ENCODE measurements at places on chromosomes 1 and 21.

DNA sequence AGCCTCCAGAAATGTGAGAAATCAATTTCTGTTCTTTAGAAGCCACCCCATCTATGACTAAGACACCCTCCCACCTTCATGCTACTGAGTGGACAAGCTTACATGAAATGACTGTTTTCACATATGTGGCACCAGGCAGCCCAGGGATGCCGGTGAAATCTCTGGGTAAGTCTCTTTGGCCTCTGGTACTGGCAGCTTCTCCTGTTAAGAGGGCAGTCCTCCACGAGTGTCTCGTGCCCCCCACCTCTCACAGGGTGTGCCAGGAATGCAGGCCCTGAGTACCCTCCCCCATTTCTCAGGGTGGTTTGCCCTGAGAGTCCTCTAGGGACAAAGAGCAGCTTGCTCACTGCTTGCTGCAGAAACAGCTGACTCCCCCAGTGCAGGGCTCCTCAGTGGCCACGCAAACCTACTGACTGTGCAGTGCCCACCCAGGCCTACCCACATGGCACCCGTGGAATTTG lies 3.2 kb upstream of the PRXL2B start:
- no peak for DNase-seq

- DNase-seq, result no peak
Measured at GRCh38 chr1:19450811-19451515, 34.4 kb downstream of the CAPZB start.

GRCh38 chr1:24984300-24984699 lies 54.2 kb upstream of the RUNX3 start:
- no peak for DNase-seq

- DNase-seq, result peak; percentile 47
Measured at GRCh38 chr1:36576118-36576517, 93.4 kb upstream of the CSF3R start.

- no peak for DNase-seq
Measured at GRCh38 chr21:44537930-44538911, 1.8 kb downstream of the KRTAP10-1 start.

DNA sequence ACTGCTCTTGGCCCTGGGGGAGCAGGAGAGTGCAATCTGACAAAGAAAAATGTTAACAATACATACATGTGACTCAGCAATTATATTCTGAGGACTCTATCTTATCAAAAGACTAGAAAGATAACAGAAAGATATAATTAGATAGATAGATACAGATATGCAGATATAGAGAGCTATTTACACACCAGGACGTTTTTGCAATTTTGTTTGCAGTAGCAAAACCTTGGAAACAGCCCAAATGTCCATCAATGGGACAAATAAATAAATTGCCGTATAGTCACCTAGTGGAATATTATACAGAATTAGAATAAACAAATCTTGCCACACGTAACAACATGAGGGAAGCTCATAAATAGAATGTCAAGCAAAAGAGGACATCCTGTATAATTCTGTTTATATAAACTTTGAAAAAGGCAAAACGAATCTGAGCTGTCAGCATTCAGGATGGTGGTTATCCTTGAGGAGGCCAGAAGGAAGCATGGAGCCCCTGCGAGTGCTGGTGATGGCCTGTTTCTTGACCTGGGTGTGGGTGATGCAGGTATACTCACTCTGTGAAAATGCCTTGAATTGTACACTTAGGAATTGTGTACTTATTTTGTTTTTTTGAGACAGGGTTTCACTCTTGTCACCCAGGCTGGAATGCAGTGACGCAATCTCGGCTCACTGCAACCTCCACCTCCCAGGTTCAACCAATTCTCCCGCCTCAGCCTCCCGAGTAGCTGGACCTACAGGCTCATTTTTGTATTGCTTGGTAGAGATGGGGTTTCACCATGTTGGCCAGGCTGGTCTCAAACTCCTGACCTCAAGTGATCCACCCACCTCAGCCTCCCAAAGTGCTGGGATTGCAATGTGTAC lies 12.8 kb upstream of the TRIM63 start:
- no peak for DNase-seq

- no peak for DNase-seq
Measured at GRCh38 chr21:31975491-31975890, 102.7 kb downstream of the HUNK start.

- DNase-seq, result peak; percentile 98
Measured at GRCh38 chr1:94094469-94095111, 26.4 kb downstream of the ABCA4 start.
